ENCODE measurements at places on chromosomes 6 and 20.

DNA sequence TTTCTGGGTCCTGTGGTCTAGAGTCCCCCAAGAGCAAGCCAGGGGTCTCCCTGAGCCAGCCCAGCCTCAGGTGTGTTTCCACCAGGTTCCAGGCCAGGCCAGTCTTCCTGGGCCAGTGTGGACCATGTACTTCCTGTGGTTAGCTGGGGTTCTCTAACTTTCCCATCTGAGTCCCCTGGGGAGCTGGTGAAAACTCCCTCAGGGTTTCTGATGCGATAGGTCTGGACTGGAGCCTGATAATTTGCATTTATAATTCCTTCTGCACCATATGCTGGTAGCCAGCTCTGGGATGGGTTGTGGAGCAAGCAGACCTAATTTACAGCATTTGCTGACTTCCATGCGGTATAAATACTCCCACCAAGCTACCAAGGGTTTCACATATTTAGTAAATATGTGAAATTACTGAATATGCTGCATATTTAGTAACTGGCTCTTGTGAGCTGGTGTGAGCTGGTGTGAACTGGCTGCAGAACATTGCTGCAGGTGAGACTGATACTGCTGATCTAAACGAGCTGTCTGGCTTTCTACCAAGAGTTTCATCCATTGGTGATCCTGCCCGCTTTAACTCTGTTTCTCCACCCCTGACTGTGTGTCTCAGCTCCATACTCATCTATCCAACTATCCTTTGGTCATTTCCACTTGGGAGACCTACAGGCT is 62.6 kb downstream of the RIN2 start:
- DNase-seq: no peak

- no peak for DNase-seq
Observed at GRCh38 chr6:46263707-46264086, 92.9 kb upstream of the ENPP5 start.

DNA sequence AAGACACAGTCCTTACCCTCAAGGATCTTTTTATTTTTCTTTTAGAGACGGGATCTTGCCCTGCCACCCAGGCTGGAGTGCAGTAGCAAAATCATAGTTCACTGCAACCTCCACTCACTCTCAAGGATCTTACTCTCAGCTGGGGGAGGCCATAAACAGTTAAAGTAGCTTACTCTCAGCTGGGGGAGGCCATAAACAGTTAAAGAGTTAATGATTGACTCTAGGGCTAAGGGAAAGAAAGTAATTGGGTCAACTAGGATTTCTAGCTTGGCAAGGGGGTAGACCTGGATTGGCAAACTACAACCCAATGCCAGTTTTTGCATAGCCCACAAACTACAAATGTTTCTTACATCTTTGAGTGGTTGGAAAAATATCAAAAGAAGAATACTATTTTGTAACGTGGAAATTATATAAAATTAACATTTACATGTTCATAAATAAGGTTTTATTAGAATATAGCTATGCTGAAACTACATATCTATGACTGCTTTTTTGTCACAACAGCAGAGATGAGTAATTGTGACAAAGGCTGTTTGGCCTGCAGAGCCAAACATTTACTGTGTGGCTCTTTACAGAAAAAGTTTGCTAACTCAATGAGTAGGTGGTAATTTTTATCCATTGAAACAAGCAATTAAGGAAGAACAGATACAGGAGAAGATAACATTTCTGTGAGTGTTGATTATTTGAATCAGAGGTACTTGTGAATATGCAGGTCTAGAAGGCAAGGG is 46.4 kb downstream of the PTPRA start:
- no peak for DNase-seq

DNA sequence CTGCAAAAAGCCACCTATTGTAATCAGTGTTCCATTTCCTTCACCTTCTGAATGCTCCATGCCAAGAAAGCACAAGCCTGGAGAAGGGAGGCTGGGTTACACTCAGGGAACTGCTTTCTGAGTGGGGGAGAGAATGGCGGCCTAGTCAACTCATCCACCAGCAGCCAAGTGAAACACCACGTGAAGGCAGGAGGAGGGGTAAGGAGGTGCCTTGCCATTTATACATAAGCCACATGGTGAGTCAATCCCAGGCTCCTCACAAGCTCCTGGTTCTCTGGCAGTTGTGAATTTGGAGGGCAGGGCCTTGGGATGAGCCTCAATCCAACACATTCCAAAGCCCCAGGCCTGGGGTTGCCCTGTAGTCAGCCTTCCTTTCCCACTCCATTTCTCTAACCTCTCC is 149.4 kb downstream of the CD24 start:
- no peak for DNase-seq
